ENCODE measurements at places on chromosomes 5 and 9.

- H3K27me3 ChIP-seq = no peaks in the 10 kb centered on the region
- H3K4me3 ChIP-seq = peak overlapping the region; percentile 30
- peak overlapping the region; percentile 94 for H3K27ac ChIP-seq
Observed at GRCh38 chr9:129141066-129142041, 30.1 kb downstream of the PTPA start.

GRCh38 chr9:127915801-127916719 is 781 bp downstream of the ST6GALNAC4 start:
- peaks cover 25% of the 10 kb centered on the region for H3K27me3 ChIP-seq
- DNase-seq = no peak
- H3K4me1 ChIP-seq = no peaks in the 10 kb centered on the region
- no peak overlapping the region for H3K27ac ChIP-seq
- H3K4me3 ChIP-seq = peak overlapping the region; percentile 56
- no peaks in the 10 kb centered on the region for H3K36me3 ChIP-seq

DNA sequence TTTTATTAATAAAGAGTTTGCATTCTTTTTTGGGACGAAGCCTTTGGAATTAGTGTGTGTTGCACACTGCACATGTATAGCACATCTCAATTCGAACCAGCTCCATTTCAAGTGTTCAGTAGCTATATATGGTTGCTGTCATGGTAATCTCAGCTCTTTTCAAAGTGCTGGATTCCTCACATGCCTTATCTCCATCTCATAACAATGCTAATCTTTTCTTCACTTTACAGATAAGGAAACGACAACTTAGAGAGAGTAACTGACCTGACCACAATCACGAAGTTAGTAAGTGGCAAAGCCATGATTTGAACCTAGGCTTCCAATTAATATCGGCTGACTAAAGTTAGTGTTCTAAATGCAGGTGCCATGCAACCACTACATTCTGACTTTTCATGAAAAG is 204.8 kb upstream of the RASEF start:
- no peak overlapping the region for H3K4me3 ChIP-seq
- no peaks in the 10 kb centered on the region for H3K27me3 ChIP-seq
- peaks cover 13% of the 10 kb centered on the region for H3K4me1 ChIP-seq
- DNase-seq = peak; percentile 14
- no peaks in the 10 kb centered on the region for H3K36me3 ChIP-seq

DNA sequence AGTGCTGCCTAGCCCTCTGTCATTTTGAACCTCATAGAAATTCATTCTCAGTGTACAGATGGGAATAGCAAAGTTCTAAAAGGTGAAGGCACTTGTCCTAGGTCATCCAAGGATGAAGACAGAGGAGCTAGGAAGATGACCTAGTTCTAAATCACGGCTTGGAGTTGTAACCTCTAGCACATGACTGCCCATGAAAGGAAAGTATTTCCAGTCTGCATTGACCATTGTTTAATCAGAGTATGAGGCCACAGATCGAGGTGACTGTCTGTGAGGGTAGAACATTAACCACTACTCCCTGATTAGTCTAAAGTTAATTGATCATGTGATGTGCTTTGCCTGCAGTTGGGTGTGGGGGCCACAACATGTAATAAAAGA is 674 bp upstream of the TNFSF15 start:
- H3K4me3 ChIP-seq = no peak overlapping the region
- H3K27me3 ChIP-seq = no peaks in the 10 kb centered on the region
- H3K27ac ChIP-seq = no peak overlapping the region
- peaks cover 8% of the 10 kb centered on the region for H3K4me1 ChIP-seq
- no peak for DNase-seq
- no peaks in the 10 kb centered on the region for H3K36me3 ChIP-seq

- DNase-seq = peak; percentile 17
- H3K36me3 ChIP-seq = no peaks in the 10 kb centered on the region
- no peak overlapping the region for H3K27ac ChIP-seq
- H3K27me3 ChIP-seq = peaks cover 19% of the 10 kb centered on the region
Observed at GRCh38 chr9:87338088-87338989, 159.3 kb upstream of the DAPK1 start.

- peak overlapping the region; percentile 78 for H3K4me3 ChIP-seq
- DNase-seq = peak; percentile 72
- H3K36me3 ChIP-seq = no peaks in the 10 kb centered on the region
- peaks cover 18% of the 10 kb centered on the region for H3K4me1 ChIP-seq
Observed at GRCh38 chr9:110047955-110048402, 160.0 kb downstream of the C9orf152 start.

GRCh38 chr5:104540448-104540847 is 977.9 kb upstream of the NUDT12 start:
- no peak for DNase-seq
- no peak overlapping the region for H3K4me3 ChIP-seq
- no peaks in the 10 kb centered on the region for H3K27me3 ChIP-seq

GRCh38 chr5:134580001-134580460 is 52.6 kb downstream of the SAR1B start:
- no peaks in the 10 kb centered on the region for H3K4me1 ChIP-seq
- H3K4me3 ChIP-seq = no peak overlapping the region
- no peak for DNase-seq
- no peaks in the 10 kb centered on the region for H3K36me3 ChIP-seq

- no peaks in the 10 kb centered on the region for H3K36me3 ChIP-seq
- no peak overlapping the region for H3K27ac ChIP-seq
- no peaks in the 10 kb centered on the region for H3K4me1 ChIP-seq
Observed at GRCh38 chr9:135035781-135036760, 51.4 kb upstream of the OLFM1 start.

DNA sequence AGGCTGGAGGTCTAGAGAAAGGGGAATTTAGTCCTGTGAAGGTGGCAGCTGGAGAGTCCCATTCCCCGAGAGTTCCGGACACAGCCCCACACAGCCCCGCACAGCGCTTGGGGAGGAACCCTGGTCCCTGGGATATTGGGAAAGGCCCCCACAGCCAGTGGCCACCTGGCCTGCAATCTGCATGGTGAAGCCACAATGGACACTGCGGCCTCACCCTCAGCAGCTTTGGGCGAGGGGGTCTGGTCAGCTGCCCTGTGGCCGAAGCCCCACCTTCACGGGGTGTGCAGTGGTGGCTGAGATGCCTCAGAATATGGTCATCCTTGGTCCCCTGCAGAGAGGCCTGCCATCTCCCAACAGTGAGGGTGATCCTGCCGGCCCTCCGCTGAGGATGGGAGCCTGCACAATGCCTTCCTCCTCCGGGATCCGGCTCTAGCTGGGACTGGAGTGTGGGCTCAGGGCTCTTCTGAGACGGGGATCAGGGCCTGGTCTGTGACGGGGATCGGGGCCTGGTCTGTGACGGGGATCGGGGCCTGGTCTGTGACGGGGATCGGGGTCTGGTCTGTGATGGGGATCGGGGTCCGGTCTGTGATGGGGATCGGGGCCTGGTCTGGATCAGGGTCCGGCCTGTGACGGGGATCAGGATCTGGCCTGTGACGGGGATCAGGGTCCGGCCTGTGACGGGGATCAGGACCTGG is 33.3 kb upstream of the TMEM250 start:
- no peak overlapping the region for H3K4me3 ChIP-seq
- H3K36me3 ChIP-seq = no peaks in the 10 kb centered on the region
- peaks cover 19% of the 10 kb centered on the region for H3K4me1 ChIP-seq
- H3K27me3 ChIP-seq = peaks cover 17% of the 10 kb centered on the region
- no peak overlapping the region for H3K27ac ChIP-seq

GRCh38 chr9:15468145-15468544 is 42.6 kb downstream of the PSIP1 start:
- H3K27ac ChIP-seq = peak overlapping the region; percentile 42
- no peak overlapping the region for H3K4me3 ChIP-seq
- peaks cover 75% of the 10 kb centered on the region for H3K36me3 ChIP-seq
- no peaks in the 10 kb centered on the region for H3K4me1 ChIP-seq
